ENCODE measurements at places on chromosomes 12 and 14. TPM values are rescaled to one million over a fixed set of nuclear protein-coding genes. Genes with fewer than 3 reads are reported as not detected.

The GCH1 gene
- total RNA-seq: 49.6 TPM

The DDX47 gene
- total RNA-seq: 137 TPM

The P2RX4 gene
- total RNA-seq: 21.9 TPM

The GPR135 gene
- total RNA-seq: 0.84 TPM

The ADAM20 gene
- total RNA-seq: not detected

The PRKD1 gene
- 0.11 TPM for total RNA-seq
